ENCODE measurements at places on chromosomes 3 and 15.
A peak's percentile ranks its signal among the peaks of the same experiment; 100 is the strongest.

DNA sequence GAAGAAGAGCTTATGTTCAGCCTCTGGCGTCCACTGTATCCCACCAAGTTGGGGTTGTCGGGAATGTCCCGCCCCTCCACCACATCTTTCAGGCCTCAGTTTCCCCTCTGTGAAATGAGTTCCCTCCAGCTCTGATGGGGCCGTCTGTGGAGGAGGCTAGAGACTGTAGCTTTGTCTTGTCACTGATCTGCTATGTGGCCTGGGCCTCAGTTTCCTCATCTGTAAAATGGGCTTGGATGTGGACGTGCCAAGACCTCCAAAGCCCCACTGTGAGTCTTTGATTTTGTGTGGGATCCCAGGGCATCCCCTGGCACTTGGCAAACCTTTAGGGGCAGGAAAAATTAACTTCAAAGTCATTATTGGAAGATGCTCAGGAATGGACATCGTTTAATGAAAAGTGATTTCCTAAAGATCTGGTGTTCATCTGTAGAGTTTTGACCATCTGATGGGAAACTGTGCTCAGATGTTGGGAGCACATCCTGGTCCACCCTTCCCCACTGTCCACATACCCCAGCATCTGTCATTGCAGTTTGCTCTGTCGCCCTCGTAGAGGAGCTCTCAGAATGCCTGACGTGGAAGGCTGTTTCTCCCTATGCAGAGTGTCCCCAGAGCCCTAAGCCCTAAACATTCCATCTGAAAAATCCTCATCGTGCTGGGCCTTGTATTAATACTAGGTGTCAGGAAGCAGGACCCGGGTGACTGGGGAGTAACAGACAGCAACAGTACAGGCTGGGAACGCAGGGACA lies 28.5 kb downstream of the SLC6A6 start:
- DNase-seq, result no peak

DNA sequence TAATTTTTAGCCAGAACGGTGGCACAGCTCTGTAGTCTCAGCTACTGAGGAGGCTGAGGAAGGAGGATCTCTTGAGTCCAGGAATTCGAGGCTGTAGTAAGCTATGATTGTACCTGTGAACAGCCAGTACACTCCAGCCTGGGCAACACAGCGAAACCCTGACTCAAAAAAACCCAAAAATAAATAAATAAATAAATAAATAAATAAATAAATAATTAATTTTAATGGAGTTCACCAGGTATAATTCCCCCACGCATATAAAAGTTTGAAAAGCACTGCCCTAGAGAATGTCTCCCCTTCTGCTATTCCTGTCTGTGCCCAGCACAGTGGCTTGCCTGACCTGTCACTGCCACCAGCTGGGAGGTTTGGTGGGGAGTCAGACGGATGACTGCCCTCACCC lies 4.2 kb upstream of the RLBP1 start:
- DNase-seq, result no peak

- DNase-seq, result no peak
These were observed 50.3 kb upstream of the SNRK start for GRCh38 chr3:43236008-43236407.

GRCh38 chr3:141279077-141279967 lies 47.7 kb downstream of the PXYLP1 start:
- no peak for DNase-seq

GRCh38 chr15:56767315-56767714 lies 34.0 kb upstream of the ZNF280D start:
- DNase-seq, result no peak

DNA sequence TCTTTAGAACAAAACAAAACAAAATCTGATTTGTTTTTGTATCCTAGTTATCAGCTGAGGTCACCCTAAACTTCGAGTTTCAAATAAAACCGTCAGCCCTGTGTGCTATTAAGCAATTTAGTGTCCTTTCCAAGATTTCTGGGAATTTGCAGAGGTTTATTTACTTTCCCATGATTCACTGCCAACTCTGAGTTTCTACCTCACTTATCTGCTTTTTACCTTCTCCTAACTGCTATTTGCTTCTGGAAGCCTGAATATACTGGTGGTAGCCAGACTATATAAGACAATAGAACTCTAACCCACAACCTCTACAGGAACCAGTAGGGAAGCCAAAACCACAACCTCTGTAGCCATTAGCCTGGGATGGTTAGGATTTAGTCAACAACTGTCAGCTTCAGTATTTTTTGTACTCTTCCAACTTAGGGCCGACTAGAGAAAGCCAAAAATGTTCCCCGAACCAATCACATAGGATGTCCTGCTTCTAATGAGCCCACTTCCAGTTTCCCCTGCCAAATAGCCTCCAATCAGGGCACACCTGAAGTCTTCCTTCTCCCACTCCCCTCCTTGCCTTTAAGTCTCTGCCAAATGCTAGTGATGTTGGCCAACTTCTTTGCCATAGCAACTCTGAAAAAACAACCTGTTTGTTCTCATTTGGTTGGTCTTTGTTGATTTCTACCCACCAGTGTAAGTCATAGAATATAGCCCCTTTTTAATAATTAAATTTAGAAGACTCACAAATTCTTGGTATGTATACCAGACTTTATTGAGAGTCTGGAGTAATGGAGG lies 273.1 kb downstream of the ULK4 start:
- no peak for DNase-seq

DNA sequence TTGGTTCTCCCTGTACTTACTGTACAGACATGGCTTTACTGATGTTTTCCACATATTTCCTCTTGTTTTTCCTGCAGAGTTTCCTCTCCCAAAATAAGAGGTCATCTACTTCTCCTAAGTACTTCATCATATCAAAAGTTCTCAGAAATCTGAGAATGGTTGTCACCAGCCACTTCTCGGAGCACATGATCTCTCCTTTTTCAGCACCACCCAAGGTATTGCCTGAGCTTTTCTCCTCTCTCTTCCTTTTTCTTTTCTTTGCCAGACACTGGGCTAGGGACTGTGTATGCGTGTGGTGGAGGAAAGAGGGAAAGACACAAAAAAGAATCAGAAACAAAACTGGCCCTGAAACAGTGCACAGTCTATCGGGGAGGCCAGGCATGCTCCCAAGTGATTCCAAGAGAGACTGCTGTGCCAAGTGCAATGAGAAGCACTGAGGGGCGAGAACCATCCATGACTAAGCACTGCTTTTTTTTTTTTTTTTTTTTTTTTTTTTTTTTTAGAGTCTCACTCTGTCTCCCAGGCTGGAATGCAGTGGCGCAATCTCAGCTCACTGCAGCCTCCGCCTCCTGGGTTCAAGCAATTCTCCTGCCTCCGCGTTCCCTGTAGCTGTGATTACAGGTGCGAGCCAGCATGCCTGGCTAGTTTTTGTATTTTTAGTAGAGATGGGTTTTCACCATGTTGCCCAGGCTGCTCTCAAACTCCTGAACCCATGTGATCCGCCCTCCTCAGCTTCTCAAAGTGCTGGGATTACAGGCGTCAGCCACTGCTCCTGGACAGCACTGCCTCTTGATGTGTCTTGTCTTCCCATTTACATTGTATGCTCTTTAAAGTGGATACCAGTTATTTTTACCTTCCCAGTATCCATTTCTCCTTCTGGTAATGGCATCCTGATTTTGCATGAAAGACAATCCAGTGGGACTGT lies 194.0 kb upstream of the FEZF2 start:
- no peak for DNase-seq

GRCh38 chr3:37183375-37183831 lies 9.0 kb upstream of the LRRFIP2 start:
- DNase-seq, result no peak

- DNase-seq, result no peak
These were observed 72.7 kb downstream of the SPSB4 start for GRCh38 chr3:141123677-141124410.

- no peak for DNase-seq
These were observed 141.4 kb upstream of the MRPS22 start for GRCh38 chr3:139202226-139202958.

- DNase-seq, result no peak
These were observed 498.7 kb upstream of the CBLB start for GRCh38 chr3:106367496-106367895.

DNA sequence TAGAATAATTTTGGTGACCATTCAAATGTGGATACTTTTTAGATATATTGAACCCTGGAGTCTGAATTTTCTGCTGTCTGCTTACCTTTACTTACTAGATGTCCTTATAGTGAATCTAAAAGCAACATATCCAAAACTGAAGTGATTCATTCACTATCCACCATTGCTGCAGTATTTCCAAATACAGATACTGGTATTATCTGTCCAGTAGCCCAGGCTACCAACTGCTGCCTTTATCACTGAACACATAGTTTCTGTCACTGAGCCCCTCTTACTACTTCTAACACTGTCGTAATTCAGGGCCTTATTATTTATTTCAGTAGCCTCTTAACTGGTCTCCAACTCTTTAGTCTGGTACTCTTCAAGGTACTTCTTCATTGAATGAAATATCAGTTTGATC lies 49.2 kb downstream of the SLMAP start:
- no peak for DNase-seq

DNA sequence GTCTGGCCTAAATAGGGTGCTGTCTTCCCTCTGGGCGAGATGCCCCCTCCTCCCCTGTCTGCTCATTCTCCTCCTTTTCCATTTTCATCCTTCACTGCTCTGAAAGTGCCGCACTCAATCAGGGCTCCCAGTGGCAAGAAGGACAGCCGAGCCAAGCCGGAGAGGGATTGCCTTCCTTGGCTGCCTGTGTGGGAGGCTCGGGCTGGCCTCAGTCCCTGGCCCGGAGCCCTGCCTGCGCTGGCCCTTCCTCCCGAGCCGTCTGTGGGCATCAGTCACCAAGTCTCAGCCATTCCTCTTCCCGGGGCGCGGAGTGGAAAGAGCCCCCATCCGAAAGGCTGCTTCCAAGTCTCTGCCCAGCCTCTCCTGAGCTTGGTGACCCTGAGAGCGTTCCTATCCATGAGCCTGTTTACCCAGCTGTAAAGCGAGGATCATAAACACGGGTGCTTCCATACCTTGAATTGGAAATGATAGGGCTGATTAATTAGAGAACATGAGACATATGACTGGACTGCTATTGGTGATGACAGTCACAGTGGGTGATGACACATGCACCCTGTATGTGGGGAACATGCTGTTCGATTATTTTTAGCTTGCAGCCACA lies 59.1 kb upstream of the TLE3 start:
- DNase-seq, result no peak

DNA sequence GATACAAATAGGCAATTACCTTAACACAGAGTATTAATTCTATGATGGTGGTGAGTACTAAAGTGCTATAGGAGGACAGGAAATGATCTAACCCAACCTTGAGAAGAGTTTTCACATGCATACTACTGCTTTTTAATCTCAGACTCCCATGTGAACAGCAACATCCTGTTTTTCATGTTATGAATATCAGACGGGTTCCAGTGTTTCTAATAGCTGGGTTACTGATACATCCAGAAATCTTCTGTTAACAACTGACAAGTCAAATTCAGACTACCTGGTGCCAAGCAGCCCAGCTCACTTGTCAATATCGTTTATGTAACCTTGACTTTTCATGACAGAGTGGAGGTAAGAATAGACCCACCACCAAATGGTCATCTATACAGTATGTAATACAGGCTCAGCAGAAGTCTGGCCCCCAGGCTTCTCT lies 220.2 kb upstream of the COL8A1 start:
- DNase-seq, result no peak

- no peak for DNase-seq
These were observed 25.1 kb upstream of the GAP43 start for GRCh38 chr3:115598216-115598615.

- DNase-seq, result no peak
These were observed 75.1 kb downstream of the CD200 start for GRCh38 chr3:112407888-112408702.

DNA sequence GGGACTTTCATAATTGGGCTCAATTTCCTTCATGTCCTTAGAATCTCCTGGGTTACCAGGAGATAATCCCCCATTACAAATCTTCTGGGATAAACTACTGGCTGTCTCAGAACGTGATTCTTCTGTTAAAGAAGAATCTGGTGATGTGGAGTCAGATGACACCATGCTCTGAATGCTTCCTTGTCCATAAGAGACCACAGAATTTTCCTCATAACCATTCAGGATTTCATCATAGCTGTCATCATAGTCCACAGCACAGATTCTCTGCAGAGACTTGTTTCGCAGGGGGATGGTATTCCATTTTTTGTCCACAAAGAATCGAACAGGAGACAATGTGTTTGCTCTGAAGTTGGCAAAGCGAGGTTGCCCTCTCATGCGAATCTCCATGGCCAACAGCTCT lies 109.8 kb upstream of the TSPAN3 start:
- DNase-seq, result no peak

DNA sequence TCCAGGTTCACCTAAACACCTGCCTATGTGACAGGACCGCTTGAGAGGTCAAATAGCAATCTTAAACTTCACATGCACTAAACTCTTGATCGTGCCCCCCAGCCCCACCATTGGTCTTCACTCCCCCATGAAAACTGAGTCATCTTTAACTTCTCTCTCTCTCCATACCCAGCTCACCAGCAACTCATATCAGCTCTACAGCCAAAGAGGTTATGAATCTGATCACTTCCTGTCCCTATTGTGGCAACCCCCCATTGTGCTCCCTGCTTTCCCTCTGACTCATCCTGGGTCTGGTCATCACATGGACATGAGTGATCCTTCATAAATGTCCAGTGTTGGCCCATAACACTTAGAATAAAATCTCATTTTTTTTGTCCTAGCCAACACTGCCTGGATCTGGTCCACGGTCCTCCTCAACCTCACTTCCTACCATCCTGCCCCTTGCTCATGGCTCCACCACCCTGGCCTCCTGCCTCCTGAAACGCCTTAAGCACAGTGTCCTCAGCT lies 103.4 kb upstream of the HACD2 start:
- no peak for DNase-seq

DNA sequence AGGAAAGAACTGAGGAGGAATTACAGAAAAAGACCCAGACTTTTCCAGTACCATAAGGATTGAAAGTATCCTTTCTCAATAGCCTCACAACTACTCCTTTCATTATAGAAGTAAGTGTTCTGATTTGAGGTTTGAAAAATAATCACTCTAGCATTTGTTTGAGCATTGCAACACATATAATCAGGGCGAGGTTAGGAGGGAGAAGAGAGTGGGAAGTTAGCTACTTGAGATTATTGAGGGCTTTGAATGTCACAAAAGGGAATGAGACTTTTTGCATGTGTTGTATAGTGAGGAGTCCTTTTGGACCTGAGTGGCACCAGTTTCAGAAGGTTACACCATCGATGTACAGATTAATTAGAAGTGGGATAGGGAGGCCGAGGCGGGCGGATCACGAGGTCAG lies 65.2 kb upstream of the TNIK start:
- no peak for DNase-seq

- DNase-seq, result peak; percentile 39
These were observed 58.0 kb downstream of the CMTM8 start for GRCh38 chr3:32296251-32297204.

DNA sequence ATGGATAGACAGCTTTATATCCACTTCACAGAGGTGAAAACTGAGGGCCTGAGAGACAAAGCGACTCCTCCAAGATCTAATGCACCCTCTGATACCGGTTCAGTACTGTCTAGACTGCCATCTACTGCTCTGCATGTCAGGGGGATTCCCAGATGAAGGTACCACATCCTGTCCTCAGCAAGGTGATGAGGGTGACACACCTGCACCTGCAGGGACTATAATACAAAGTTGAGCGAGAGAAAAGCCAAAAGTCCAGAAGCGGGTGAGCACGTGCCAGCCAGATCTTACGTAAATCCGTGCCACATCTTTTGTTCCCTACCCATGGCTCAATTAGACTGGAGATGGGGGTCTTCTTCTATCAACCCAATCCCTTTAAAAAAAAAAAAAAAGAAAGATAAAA lies 32.4 kb upstream of the HES1 start:
- peak; percentile 22 for DNase-seq

All from activated gamma-delta T cell treated with anti-CD3 and anti-CD28 coated beads, Interleukin-2, amount 50 U/mL, for 16 hours (primary cell).